Kidney epithelial cell (primary cell): ENCODE measurements at places on chromosomes 12 and 14. TPM values are rescaled to one million over a fixed set of nuclear protein-coding genes. Genes with fewer than 3 reads are reported as not detected.

- peak; percentile 95 for DNase-seq
These were observed 108.3 kb downstream of the NUAK1 start for GRCh38 chr12:106030210-106031071.

- DNase-seq = peak; percentile 35
These were observed 36.0 kb downstream of the PTPN21 start for GRCh38 chr14:88518592-88519512.

GRCh38 chr14:105126981-105127329 is 41.6 kb downstream of the JAG2 start:
- DNase-seq = no peak

GRCh38 chr12:127149226-127149964 is 1117.6 kb upstream of the TMEM132C start:
- DNase-seq = no peak

GRCh38 chr12:45674181-45674977 is 55.1 kb upstream of the ARID2 start:
- peak; percentile 21 for DNase-seq

- DNase-seq = peak; percentile 39
These were observed 47.6 kb upstream of the FRMD6 start for GRCh38 chr14:51604073-51604472.

DNA sequence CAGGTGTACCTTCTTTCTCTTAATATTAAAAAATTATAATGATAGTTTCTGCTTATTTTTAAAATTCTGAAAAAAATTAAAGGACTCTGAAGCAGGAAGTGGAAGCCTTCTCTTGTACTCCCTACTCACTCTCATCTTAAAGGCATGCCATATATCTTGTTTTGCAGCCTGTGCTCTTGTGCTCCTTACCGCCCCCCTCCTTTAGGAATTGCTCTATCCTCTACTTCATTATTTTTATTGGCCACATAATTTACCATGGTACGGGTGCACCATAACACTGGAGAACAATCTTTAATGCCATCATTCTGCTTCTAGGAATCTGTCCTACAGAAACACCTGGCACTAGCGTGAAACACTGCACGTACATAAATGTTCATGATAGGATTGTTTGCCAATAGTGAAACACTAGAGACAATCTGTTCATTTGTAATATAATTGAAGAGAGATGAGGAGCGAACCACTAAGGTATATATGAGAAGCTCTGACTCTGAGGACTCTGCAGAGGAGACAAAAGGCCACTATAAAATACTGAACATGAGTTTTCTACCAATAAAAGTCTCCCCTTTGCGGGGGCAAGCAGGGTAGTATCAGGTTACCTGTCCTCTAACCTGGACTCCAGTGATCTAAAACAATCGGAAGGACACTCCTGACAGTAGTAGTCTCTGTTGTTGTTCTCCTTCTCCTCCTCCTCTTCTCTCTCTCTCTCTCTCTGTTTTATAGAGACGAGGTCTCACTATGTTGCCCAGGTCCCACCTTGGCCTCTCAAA is 6.3 kb upstream of the NYNRIN start:
- no peak for DNase-seq

GRCh38 chr14:53751650-53752049 is 205.0 kb downstream of the BMP4 start:
- DNase-seq = no peak

GRCh38 chr12:91777268-91777992 is 368.2 kb downstream of the BTG1 start:
- DNase-seq = peak; percentile 66

DNA sequence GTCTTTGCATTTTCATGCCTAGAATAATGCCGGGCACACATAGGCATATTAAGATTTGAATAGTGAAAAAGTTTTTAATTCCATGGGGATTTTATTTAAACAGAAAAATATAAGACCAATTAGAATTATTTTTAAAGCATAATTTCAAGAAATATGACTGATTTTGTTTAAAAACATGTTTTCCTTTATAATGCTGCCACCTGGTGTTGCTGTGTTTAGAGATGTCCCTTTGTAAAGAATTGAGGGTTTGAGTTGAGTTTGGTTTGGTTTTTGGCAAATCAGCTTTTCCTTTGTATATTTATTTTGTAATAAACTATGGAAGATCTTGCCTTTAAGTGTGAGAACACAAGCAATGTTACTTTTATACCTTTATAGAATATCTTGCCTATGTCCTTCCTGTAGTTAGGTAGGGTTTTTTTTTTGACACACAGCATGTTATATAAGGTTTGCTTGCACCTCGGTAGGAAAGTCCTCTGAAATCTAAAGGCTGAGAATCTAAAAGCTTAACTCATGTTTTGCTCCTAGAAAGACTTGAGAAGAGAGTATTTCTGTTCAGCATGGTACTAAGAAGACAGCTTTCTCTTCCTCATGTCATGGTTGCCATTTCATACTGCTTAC is 31.4 kb upstream of the SNAPC1 start:
- no peak for DNase-seq

OR6C2 gene
- total RNA-seq = not detected in 2 replicates

C1R gene
- total RNA-seq = 7.5 and 13.5 TPM in 2 replicates

OR4E2 gene
- not detected in 2 replicates for total RNA-seq

GYS2 gene
- total RNA-seq = not detected in 2 replicates

HAL gene
- total RNA-seq = 0.21 TPM in 1 of 2 replicates, not detected in the other
